GM13976 (cell line): ENCODE measurements at places on chromosomes 7 and 10.
A peak's percentile ranks its signal among the peaks of the same experiment; 100 is the strongest.

- peak; percentile 63 for DNase-seq
These were observed 604.1 kb downstream of the GALNT17 start for GRCh38 chr7:71735961-71736556.

GRCh38 chr10:109853921-109854320 is 69.4 kb downstream of the XPNPEP1 start:
- DNase-seq, result no peak

GRCh38 chr10:61840403-61840802 is 61.1 kb upstream of the ARID5B start:
- DNase-seq, result no peak

DNA sequence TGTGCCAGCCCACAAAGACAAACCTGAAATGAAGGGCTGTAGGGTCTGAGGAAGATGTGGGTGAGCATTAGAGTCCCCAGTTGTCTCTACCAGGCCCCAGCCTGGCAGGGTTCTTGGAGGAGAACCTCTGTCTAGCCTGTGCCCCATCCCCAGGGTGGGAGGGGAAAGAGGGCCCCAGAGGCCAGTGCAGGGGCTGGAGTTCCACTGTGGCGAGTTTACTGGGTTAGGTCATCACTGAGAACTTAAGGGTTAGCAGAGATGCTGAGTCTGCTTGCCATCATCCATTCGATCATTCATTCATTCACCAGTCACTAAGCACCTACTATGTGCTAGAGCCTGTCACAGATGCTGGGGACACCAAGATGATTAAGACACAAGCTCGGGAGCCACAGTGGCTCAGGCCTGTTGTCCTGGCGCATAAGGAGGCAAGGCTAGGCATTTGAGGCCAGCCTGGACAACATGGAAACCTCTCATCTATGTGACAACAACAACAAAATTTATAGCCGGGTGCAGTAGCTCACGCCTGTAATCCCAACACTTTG is 2.6 kb downstream of the ANKRD2 start:
- no peak for DNase-seq

GRCh38 chr7:133635541-133635940 is 382.7 kb downstream of the EXOC4 start:
- no peak for DNase-seq

- DNase-seq, result no peak
These were observed 939.7 kb downstream of the KCNMA1 start for GRCh38 chr10:76697923-76698322.

DNA sequence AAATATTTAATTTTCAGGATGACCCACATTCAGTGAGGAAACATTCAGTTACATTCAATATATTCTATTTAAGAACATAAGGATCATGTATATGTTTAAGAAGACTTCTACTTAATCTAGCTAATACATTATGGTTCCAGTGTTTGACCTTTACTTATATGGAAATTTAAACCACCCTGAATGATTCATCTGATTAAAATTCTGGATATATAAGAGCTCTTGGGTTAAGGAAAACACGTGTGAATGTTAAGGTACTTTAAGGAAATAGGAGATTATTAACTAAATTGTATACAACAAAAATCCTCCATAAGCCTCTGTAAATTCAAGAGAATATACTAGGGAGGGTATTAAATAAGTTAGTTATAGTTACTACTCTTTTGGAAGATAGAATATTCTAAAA is 40.9 kb downstream of the HDAC9 start:
- no peak for DNase-seq

DNA sequence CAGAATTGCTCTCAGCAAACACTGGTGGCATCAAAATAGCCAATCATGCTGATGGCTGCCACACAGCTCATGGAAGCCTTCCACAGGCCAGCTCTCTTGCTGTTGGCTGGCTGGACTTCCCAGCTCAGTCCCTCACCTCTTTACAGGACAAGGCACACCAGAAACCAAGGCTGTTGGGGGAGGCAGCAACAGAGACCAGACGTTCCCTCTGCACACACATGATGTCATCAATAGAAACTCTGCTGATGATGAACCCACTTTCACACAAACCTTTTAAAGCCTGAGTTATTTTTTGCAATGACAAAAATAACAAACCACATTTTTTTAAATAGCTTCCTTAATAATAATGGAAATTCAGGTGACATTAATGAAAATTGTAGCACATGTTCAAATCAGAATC is 300.9 kb upstream of the C7orf33 start:
- DNase-seq, result peak; percentile 55

GRCh38 chr10:36476399-36476798 is 649.0 kb upstream of the ANKRD30A start:
- no peak for DNase-seq

GRCh38 chr7:24786941-24787340 is 29.7 kb upstream of the GSDME start:
- no peak for DNase-seq

GRCh38 chr10:75418712-75419111 is 12.7 kb upstream of the LRMDA start:
- no peak for DNase-seq

- no peak for DNase-seq
These were observed 16.1 kb downstream of the MYL10 start for GRCh38 chr7:101612885-101613515.

GRCh38 chr7:78924581-78924980 is 528.9 kb downstream of the MAGI2 start:
- no peak for DNase-seq

DNA sequence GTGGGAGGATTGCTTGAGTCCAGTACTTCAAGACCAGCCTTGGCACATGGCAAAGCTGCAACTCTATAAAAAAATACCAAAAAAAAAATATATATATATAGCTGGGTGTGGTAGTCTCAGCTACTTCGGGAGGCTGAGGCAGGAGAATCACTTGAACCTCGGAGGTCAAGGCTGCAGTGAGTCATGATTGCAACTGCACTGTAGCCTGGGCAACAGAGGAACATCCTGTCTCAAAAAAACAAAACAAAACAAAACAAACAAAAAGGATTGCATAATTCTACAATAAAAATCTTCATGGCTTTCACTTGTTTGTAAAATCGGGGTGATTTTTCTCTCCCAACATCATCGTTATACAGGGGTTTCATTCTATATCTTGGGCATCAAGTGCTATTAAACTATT is 35.1 kb downstream of the GUSB start:
- DNase-seq, result no peak

- no peak for DNase-seq
These were observed 36.2 kb downstream of the PITRM1 start for GRCh38 chr10:3136336-3136735.

DNA sequence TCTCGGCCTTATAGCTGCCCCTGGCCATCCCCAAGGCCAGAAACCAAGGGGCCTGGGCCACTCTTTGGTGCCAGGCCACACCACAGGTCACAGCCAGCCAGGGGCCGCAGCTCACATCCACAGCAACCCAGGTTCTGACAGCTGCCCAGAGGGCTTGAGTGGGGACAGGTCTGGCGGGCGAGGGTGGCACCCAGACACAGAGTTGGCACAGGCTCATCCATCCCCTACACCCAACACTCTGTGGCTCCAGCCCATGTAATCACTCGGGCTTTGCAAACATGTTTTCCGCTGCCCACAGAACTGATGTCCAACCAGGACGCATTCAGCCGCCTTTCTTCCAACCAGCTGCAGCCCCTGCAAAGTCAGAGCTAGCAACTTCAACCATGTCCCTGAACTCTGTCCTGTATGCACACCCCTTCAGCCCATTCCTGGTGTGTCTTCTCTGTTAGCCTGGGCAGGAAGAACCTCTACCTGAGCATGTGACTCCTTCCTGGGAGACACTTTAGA is 57.7 kb upstream of the PPP2R2D start:
- no peak for DNase-seq

DNA sequence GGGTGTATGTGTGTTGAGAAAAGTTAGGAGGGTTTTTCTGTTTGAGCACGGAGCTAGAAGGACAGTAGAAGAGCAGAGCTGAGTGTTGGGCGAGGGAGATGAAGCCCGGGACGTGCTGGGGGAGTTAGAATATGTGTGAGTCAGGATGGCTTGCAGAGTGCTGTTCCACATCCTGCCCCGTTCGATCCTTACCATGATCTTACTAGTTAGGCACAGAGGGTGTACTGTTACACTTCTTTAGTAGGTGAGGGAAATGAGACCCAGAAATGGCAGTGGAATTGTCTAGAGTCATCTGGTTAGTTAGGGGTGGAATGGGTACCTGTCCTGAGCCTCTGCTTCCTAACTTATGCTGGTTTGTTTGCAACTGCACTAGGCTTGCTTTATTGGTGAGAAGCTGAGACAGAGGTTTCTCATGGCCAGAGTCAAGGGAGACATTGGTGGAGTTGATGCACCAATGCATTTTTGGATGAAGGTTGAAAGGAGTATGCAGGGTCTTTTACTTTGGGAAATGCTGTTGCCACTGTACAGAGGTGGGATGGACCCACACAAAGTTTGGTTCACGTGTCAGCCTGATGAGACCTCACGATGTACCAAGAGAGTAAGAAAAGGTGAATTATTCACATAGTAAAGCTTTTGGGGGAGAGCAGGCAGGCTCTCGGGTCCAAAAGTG is 42.4 kb downstream of the CCNY start:
- DNase-seq, result no peak

DNA sequence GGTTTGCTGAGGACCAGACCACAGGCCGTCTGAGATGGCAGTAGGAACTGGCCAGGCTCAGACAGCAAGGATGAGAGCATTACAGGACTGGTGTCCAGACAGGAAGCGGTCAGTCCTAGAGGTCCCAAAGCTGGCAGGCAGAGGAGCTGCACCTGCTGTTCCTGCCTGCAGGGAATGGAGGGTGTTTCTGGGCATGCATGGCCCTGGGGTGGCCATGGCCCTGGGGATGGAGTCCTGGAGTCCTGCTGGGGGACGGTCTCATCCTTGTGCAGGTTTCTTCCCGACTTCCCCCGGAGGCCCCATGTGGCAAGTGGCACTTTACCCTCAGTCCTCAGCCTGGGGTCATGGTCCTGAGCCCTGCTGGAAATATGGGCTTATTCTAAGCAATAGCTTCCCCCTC is 274.9 kb upstream of the ADARB2 start:
- no peak for DNase-seq

DNA sequence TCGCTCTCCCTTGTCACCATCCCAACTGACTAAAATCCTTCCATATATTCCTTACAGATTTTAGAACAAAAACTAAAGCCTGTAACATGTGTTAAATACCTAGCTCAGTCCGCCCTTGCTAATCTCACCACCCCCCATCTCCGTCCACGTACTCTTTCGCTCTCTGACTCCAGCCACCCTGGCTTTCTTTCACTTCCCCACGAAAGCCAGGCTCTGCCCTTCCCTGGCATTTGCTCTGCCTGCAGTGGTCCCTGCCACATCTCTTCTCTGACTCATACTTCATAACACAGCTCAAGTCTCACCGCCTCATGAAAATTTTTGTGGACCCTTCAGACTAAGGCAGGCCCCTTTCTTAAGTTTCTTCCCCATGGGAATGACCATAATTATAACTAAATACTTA is 11.7 kb upstream of the GPAM start:
- no peak for DNase-seq

GRCh38 chr7:30920584-30921539 is 9.2 kb downstream of the AQP1 start:
- no peak for DNase-seq

DNA sequence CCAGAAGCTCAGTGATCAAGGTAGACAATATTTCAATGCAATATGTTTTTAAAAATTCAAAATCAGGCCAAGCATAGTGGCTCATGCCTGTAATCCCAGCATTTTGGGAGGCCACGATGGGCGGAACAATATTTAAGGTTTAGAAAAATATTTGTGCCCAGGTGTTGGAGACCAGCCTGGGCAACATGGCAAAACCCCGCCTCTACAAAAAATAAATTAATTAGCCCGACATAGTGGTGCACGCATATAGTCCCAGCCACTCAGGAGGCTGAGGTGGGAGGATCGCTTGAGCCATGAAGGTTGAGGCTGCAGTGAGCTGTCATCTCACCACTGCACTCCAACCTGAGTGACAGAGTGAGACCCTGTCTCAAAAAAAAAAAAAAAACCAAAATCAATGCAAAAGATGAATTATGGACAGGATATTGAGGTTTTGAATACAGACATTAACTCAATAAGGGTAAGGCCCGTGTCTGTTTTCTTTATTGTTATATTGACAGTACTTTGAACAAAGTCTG is 913 bp upstream of the IFIT5 start:
- DNase-seq, result no peak

GRCh38 chr10:127228195-127228787 is 31.9 kb upstream of the INSYN2A start:
- no peak for DNase-seq

GRCh38 chr7:7292608-7293007 is 110.3 kb downstream of the C1GALT1 start:
- no peak for DNase-seq

GRCh38 chr10:33743429-33743857 is 409.0 kb upstream of the NRP1 start:
- DNase-seq, result no peak

DNA sequence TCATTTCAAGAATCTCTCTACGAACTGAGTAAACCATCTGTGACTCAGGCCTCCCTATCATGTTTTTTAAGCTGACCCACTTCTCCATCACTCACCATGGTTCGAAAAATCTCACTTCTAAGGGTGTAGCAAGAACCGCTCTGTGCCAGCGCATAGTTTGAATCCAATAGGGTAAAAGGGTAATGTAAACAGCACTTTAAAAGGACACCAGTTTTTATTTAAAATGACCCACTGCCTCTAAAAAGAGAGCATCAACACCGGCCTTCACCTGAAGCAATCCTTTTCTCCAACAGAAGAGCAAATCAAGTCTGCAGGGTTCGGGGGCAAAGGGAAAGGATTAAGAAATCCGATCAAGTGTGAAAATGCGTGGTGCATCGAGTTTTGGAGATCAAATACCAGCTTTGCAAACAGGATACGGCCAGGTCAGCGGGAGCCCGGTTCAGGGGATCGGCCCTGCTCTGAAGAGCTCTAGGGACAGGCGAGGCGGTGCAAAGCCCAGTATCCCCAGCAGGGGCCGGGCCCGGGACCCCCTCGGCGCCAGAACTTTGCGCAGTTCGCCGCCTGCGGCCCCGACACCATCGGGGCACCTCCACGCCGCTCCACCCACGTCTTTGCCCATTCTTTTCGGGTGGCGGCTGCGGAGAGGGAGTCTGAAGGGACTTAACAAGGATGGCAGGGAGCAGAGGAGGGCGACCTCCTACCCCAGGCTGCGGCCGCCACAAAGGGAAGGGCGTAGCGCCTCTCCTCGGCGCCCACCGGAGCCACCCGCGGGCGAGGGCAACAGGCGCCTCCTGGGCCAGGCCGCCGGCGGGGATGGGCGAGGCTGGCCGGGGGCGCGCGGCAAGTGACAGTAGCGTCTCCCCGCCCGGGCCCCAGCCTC is 842 bp downstream of the NMT2 start:
- DNase-seq, result peak; percentile 52

DNA sequence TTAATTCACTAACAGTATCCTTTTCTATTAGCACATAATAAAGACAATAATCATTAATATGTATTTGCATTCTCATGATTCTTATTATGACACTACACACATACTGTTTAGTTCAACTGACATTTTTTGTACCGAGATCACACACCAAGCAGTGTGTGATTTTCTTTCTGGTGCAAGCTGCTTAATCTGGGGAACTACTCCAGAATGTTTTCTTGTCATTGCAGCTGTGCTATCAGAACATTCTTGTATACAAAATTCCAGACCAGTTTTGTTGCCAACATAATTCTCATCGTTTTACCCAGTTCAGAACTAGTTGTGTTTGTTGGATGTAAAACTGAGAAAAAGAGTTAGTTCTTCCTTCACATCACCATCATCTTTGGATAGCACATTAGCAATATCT is 37.4 kb downstream of the VKORC1L1 start:
- no peak for DNase-seq
